MCF 10A (cell line): ENCODE measurements at places on chromosomes 6 and 20. TPM values are rescaled to one million over a fixed set of nuclear protein-coding genes. Genes with fewer than 3 reads are reported as not detected.

The DYNLT2 gene
- 0.79 and 1.3 TPM in 2 replicates for total RNA-seq

The BPIFB1 gene
- not detected in 2 replicates for total RNA-seq

The GINS1 gene
- total RNA-seq: 5.2 and 6.0 TPM in 2 replicates

The ATP6V1G2 gene
- total RNA-seq: 1.2 and 2.4 TPM in 2 replicates

The CST2 gene
- not detected in 2 replicates for total RNA-seq

The CDS2 gene
- 26.3 and 26.8 TPM in 2 replicates for total RNA-seq

The RING1 gene
- total RNA-seq: 45.4 and 48.3 TPM in 2 replicates

The HLA-DQB1 gene
- not detected in 2 replicates for total RNA-seq

The TTK gene
- total RNA-seq: 11.9 and 19.1 TPM in 2 replicates

The E2F3 gene
- 18.5 and 18.7 TPM in 2 replicates for total RNA-seq

The OPRL1 gene
- 0.12 and 0.15 TPM in 2 replicates for total RNA-seq

The FKBP5 gene
- 304 and 387 TPM in 2 replicates for total RNA-seq

The GRIK2 gene
- total RNA-seq: 0.89 and 2.5 TPM in 2 replicates
